ENCODE measurements at places on chromosomes 3 and 15.

DNA sequence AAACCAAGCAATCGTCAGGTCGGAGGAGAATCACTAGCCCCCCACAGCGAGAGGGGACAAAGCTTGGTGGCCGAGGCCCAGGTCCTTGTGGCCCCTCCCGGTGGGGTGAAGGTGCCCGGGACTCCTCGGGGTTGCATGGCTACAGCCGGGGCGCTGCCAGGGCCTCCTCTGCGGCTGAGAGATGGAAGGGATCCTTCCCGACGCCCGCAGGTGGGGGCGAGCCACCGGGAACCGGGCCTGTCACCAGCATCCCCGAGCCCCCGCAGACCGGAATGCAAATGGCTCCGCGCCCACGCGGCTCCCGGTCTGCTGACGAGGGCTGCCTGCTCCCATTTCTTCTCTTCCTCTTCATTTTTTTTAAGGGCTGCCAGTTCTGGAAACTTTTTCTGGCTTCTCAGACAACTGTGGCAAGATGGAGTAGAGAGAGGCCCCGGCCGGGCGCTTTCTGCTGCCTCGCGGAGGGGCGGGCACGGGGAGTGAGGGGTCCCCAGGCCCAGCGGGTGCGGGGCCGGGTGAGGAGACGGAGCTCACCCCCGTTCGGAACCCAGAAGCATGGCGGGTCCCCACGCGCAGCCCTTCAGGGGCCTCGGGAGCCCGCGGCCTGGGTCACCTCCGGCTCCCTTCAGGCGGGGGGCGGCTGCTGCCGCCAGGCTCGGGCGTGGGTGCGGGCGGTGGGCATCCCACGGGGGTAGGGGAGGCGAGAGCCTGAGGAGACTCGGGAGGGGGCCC is 27.5 kb downstream of the MELTF start:
- DNase-seq: no peak

GRCh38 chr3:113287803-113288648 is 76.7 kb downstream of the BOC start:
- peak; percentile 54 for DNase-seq

GRCh38 chr3:53768478-53769459 is 77.5 kb downstream of the CHDH start:
- DNase-seq: no peak

DNA sequence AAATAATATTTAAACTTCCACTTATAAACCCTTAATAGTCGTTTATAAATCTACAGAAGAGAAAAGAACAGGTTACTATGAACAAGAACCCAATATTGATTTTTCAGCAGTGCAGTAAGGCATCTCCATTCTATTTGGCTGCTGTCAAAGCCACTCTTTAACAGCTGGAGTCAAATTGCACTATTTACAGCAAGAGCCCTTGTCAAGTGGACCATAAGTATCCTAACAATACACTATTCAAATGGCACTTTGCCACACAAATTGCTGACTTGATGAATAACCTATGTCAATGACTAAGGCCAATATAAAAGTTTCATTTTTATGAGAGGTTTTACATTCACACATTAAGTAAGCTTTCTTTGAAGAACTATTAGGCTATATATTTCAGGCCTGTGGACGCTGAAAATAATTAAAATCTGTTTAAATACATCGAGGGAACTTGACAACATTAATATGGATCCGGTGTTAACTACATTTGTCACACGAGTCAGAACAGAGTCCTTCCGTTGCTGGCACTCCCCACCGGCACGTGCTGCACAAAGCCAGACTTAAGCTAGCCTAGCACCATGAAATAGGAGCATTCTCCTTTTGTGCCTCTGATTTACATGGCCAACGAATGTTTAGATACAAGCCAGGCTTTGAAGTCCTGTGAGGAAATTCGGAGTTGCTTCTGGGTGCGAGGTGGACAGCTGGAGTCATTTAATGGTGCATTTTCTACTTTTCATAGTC is 100.5 kb downstream of the WDR72 start:
- DNase-seq: no peak

DNA sequence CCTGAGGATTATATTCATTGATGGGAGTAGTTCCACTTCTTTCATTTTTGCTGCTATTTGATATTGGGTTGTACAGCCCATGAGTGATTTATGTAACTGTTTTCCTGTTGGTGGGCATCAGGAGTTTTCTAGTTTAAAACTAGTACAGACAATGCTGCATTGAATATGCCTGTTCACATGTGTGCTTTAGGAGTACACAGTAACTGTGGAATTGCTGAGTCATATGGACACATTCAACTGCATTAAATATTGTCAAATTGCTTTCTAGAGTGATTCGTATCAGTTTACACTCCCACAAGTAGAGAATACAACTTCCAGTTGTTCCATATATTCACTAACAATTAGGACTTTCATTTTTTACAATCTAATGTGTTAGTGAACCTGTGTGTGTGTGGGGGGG is 59.8 kb upstream of the THSD4 start:
- no peak for DNase-seq

DNA sequence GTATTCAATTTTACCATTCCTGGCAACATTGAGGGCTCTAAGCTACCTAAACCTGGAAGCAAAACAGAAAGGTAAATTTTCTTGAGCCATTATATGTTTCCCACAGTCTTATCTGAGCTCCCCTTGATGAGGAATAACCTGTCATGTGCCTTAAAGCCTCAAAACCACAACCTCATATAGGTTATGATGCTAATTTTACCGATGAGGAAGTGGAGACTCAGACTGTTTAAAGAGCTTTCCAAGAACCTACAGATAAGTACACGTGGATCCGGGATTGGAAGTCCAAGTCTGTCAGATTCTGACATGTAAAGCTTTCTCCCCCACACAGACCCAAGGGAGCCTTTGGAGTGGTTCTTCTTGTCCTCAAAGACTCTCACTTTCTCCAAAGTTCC is 140.5 kb downstream of the SEMA6D start:
- no peak for DNase-seq

- no peak for DNase-seq
Measured at GRCh38 chr3:45946307-45946706, 3.0 kb downstream of the CXCR6 start.

DNA sequence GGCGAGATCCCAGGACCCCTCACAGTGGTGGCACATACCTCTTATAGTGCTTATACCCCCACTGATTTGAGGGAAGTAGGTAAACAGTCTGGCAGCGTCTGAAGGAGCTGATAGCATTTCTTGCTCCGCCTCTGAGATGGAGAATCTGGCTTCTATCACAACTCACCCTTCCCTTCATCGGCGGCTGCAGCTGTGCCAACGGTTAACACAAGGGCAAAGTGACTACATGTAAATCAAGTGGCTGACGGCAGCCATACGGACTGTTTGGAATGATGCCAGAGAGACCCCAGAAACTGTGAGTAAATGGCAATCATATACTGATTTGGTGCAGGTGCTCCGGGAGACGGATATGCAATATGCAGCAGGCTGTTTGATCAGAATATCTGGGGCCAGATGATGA is 66.8 kb upstream of the UNC13C start:
- no peak for DNase-seq

DNA sequence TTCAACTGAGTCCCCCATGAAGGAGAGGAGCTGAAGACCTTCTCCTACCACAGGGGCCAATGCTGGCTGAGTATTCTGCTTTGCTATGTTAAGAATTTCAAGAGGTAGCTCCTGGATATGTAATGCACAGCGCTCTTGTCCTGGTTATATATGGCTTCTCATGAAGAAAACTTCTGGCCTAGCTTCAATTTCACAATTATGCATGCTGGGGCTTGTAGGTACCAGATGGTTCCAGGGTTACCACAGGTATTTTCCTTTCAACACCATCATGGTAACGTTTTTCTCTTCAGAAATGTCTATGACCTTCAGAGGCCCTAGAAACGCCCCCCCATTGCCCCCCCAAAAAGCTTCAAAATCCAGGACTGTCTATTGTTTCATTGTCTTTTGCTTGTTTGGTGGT is 311.7 kb upstream of the ICE2 start:
- DNase-seq: no peak

GRCh38 chr3:129624347-129625071 is 18.0 kb upstream of the PLXND1 start:
- DNase-seq: no peak

- DNase-seq: no peak
Measured at GRCh38 chr15:52171807-52172206, 19.4 kb downstream of the GNB5 start.

DNA sequence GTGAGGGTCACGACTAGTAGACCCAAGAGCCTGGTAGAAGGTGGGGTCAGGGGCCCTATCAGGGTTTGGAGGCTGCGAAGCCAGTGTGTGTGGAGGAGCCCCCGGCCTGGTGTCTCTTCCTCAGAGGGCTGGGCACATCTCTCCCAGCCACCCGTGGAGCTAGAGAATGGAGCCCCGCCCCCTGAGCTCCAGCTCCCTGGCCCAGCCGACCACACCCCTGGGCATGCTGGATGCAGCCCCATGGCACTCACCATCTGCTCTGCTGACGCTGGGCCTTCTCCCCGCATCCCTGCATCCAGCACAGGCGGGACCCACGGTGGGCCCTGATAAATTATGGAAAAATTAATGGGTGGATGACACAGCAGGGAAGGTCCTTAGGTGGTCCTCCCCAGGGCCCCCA is 17.5 kb downstream of the ANKRD63 start:
- no peak for DNase-seq

- peak; percentile 38 for DNase-seq
Measured at GRCh38 chr15:100572362-100572983, 29.5 kb downstream of the LINS1 start.

- no peak for DNase-seq
Measured at GRCh38 chr3:177823701-177824189, 626.5 kb upstream of the TBL1XR1 start.

- no peak for DNase-seq
Measured at GRCh38 chr3:50340448-50341329, at the start of gene RASSF1. RASSF1 (minus strand) TSS chr3:50340836; CDS start chr3:50340805, 31 bp downstream.

- DNase-seq: no peak
Measured at GRCh38 chr3:188383748-188384147, 229.8 kb downstream of the LPP start.

GRCh38 chr15:42760759-42761158 is 23.8 kb upstream of the CDAN1 start:
- no peak for DNase-seq

GRCh38 chr3:152760024-152760563 is 74.8 kb upstream of the P2RY1 start:
- no peak for DNase-seq

GRCh38 chr3:16490062-16490619 is 23.4 kb downstream of the RFTN1 start:
- DNase-seq: no peak

DNA sequence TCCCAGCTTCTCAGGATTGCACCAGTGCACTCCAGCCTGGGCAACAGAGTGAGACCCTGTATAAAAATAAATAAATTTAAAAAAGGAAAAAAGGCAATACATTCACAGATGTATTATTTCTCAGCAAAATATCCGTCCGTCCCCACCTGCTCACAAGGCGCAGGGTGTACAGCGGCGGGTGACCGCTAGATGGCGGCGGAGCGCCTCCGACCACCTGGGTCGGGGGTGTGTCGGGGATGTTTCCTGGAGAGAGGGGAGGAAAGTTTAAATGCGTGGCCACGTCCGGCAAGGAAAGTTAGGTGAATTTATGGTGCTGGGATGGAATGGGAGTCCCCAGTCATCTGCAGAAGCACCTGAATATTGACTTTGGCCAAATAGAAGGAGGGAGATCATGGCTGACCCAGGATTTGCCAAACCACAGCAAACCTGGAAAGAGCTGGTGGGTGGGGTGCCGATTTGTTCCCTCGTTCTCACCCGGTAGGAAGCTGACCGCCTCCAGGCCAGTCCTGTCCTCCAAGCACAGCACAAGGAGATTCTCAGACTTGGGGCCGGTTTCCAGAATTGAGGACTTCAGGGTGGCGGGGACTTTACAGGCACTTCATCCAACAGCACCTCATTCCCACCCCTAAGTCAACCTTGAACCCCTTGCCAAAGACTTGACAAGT is 88.3 kb downstream of the TMEM266 start:
- DNase-seq: no peak

- no peak for DNase-seq
Measured at GRCh38 chr3:187288131-187288854, 3.2 kb downstream of the MASP1 start.

DNA sequence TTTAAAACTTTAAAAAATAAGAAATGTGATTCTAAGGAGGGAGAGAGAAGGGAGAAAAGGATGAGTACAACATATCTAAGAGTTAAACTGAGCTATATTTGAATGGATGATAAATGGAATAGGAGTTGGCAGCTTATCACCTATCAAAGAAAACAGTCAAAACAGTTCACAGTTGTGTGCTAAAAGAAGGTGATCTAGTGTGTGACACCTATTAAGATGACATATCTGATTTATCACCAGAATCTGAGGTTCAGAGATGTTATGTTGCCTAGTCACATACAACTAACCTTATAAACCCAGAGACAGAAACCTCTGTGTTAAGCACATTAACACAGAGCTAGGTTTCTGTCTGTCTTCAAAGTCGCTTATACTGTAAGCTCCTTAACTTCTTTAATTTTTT is 3.0 kb downstream of the ATP13A3 start:
- DNase-seq: no peak

- no peak for DNase-seq
Measured at GRCh38 chr15:85786781-85787114, 8.0 kb downstream of the KLHL25 start.

DNA sequence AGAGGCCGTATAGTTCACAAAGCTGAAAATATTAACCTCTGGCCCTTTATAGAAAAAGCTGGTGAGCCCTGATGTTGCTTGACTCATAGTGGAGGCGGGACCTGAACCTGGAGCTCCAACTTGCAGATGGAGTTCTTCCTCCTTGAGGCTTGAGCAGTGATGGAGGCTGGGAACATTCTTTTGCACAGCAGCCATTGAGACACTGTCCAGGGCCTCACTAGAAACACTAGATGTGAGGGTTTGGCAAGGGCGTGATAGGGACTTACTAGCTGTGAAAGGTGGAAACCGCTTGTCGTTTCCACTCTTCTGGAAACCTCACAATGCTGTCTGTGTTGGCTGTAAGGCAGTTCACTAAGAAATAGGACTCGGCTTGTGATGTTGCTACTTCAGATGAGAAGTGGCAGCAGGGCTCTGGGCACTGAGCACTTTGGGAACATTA is 12.5 kb downstream of the SMAD6 start:
- DNase-seq: no peak

DNA sequence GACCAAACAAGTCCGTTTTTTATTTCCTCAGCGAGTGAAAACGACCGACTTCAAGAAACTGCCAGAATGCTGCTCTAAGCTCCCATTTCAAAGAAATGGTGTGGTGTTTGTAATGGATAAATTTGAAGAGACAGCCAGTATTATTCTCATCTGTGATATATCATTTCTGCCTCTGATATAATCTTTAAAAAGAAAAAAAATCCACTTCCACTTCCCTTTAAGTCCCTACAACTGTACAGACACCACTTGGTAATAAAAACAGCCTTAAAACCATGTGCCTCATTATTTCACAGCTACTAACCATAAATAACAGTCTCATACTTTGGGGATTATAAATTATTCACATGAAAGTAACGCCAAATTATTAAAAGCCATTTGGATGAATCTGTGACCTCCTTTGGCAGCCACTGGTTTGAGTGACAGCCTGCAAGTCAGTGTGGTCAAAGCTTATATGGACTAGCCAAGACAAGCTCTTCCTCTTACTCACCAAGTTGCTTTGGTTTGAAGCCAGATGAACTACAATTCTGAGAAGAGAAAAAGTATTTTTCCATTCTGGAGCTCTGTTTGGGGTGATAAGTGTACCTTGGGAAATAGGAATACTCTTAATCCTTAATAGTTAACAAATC is 168.0 kb downstream of the SHOX2 start:
- DNase-seq: peak; percentile 37
